CD4-positive, alpha-beta T cell treated with Interleukin-17A for 1 hour (primary cell): ENCODE measurements at places on chromosomes 6 and 20.

DNA sequence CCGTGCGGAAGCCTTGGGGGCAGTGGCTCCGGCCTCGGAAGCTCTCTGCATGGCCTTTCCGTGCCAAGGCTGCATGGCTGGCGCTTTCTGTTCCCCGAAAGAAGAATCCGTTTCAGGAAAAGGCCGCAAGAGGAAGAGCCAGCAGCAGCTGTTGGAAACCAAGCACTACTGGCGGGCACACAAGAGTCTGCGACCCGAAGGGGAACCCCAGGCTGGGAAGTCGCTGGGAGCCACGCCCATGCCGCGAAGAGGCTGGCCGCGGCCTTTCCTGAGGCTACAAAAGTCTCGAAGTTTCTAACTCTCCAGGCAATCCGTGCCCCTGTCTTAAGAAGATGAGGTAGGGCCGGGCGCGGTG, at the start of gene CGAS:
Gene CGAS (minus strand): TSS at position 191 of the 355 bp plus-strand sequence. CDS start 116 bp downstream, at position 75.
- DNase-seq = peak; percentile 87

DNA sequence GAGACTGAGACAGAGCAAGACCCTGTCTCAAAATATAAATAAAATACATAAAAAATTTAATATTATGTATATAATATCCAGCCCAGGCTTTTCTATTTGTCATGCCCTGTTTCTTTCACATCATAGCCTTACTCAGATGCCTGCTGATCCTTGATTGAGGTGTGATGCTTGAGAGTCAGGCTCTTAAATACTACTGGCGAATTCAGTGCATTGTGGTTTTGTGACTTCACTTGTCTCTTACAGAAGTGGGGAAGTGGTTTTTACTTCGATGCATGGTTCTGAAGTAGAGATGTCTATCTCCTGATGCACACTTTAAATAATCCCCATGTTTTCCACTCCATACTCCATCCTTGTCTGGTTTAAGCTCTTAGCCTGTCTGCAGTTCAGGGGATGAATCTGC, 29.1 kb downstream of the ASXL1 start:
- peak; percentile 72 for DNase-seq

GRCh38 chr6:154981079-154981870, 13.8 kb upstream of the TIAM2 start:
- no peak for DNase-seq

GRCh38 chr6:109373762-109374161, 8.5 kb downstream of the CD164 start:
- peak; percentile 30 for DNase-seq

DNA sequence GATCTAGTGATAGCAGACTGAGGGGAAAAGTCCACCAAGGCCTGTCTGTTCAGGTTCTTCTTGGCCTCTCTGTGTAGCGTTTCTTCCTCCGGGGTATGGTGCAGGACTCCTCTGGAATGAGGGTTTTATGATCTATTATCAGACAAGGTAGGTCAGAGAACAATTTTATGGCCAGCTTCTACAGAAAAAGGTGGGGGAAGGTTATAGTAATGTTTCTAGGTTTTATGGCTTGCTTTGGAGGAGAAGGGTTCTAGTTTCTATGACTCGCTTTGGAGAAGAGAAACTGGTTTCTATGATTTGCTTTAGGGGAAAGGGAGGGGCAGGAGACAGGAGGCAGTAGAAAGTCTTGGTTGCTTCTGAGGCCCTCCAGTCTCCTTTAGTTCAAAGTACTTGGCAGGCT, 144.8 kb upstream of the LAMA2 start:
- DNase-seq = no peak

- no peak for DNase-seq
Observed at GRCh38 chr20:57768519-57768918, 58.7 kb upstream of the PMEPA1 start.

- DNase-seq = no peak
Observed at GRCh38 chr6:52545406-52546119, 31.3 kb downstream of the TRAM2 start.

- no peak for DNase-seq
Observed at GRCh38 chr6:41527721-41528408, 18.3 kb upstream of the FOXP4 start.
